ENCODE measurements at places on chromosomes 11 and 22.
A peak's percentile ranks its signal among the peaks of the same experiment; 100 is the strongest.

- no peak for DNase-seq
These were observed 127.0 kb upstream of the C11orf58 start for GRCh38 chr11:16611401-16611921.

GRCh38 chr11:69939551-69940245 is 120.5 kb upstream of the FGF3 start:
- peak; percentile 62 for DNase-seq

DNA sequence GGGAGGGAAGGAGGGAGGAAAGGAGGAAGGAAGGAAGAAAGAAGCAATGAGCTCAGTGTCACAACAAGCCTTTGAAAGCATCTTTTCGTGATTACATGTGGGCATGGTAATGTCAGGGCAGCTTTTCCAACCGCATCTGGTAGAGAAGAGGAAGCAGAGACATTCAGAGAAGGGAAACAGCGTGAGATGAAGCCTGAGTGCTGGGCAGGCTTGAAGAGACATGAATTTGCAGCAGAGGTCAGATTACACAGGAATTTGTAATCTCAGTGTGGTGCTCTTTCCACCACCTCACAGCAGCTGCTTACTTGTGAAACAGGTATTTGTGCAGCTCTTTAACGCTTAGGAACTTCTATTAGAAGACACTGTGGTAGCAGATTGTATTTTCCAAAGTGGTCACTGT is 289.5 kb upstream of the C11orf87 start:
- no peak for DNase-seq

DNA sequence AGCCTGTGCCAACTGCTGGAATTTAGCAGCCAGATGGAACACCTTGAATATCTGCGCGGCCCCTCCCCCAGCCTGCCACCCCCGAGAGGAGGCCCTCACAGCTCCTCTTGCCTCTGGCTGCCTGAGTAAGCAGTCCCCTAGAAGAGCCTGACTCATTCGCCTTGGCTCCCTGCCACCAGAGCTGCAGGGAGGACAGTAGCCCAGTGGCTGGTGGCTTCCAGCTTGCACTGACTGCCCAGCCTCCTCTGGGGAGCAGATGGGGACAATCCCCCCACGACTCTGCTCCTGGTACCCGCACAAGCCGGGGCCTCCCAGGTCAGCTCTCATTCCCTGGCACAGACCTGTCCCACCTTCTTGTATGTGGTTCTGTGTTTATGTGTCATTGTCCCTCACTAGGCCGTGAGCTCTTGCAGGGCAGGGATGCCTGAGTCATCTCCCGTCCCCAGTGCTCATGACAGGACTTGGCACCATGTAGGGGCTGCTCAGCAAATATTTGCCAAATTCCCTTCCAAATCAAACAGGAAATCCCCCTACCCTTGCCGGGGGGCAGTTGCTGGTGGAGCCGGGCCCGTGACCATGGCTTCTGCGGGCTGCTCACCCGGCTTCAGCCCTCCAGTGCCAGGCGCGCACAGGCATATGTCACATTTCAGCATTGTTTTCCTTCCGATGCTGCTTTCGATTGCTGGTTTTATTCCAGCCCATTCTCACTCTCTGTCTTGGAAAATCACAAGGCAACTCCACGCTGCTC is 43.6 kb downstream of the CACNG2 start:
- DNase-seq, result peak; percentile 95

- no peak for DNase-seq
These were observed 20.6 kb upstream of the RAPSN start for GRCh38 chr11:47469361-47470179.

GRCh38 chr11:83374311-83374710 is 88.1 kb upstream of the CCDC90B start:
- no peak for DNase-seq

DNA sequence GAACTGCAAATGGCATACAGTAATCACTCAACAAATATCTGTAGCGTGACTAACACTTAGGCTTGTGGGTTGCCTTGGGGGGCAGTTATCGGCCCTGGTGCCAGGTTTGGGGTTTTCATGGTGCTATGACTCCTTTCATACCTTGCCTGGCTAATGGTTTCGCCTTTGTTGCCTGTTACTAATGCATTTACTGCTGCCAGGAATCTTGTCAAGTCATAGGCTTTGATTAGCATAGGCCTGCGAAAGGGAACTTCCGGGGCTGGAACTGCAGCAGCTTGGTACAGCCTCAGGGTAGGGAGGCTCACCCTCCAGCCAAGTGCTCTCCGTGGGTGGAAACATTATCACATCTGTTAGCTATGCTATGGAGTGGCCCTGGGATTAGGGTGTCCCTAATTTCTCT is 13.2 kb downstream of the SLC25A18 start:
- DNase-seq, result no peak
